ENCODE measurements at places on chromosomes 12 and 14.

DNA sequence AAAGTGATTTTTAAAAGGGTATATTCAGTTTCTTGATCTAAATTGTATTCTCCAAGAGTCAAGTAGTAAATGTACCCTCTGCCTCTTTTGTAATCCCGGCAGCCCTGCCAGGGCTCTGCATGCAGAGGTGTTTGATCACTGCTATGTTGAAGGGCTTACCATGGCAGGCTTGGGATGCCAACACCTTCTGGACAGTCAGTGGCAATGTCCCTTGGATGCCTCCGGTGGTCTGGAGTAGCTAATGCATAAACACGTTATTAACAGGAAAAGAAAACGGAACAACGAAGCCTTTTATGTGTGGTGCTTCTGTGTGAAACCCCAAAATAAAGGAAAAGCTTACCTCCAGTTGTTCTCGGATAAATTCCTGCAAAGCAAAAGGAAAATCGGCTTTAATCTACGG lies 19.9 kb downstream of the EIF2B2 start:
- DNase-seq, result no peak

DNA sequence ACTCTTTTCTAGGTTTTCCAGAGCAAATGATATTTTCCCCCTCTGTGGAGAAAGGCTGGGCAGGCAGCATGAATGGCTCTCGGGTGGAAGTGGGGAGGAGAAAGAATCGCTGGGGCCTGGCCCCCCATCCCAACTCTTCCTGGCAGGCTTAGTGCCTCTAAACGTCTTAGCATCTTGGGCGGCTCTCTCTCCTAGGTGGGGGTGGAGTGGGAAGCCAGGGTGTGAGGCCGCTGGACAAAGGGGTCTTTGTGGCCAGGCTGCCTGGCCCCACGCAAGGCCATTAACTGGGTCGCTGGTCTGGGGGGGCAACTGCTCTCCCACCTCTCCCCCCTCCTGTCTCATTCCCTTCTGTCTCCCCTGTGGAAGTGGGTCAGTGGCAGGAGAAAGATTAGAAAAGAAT lies 4.7 kb downstream of the LRP1-AS start:
- no peak for DNase-seq

- DNase-seq, result no peak
Measured at GRCh38 chr14:57038689-57039088, 228.4 kb upstream of the OTX2 start.

GRCh38 chr12:10554228-10554755 lies 48.6 kb downstream of the EIF2S3B start:
- no peak for DNase-seq

- no peak for DNase-seq
Measured at GRCh38 chr12:57446292-57446960, 8.7 kb upstream of the INHBE start.

DNA sequence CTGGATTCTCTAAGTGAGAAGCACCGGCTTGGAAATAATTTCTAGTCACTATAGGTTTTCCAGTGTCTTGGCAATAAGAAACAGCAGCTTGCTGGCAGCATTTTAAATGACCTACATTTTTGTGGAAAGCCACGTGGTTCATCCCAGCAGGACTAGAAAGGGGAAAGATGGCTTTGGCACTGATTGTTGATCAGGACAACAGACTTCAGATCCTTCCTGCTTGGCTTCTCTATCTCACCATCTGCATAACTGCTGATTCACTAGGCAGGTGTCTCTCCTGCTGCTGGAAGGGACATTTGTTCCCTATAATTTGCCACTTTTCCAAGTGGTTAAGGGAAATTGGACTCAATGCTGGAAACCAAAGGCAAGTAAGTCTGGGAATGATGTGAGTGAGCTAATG lies 131.0 kb downstream of the TTC8 start:
- no peak for DNase-seq

DNA sequence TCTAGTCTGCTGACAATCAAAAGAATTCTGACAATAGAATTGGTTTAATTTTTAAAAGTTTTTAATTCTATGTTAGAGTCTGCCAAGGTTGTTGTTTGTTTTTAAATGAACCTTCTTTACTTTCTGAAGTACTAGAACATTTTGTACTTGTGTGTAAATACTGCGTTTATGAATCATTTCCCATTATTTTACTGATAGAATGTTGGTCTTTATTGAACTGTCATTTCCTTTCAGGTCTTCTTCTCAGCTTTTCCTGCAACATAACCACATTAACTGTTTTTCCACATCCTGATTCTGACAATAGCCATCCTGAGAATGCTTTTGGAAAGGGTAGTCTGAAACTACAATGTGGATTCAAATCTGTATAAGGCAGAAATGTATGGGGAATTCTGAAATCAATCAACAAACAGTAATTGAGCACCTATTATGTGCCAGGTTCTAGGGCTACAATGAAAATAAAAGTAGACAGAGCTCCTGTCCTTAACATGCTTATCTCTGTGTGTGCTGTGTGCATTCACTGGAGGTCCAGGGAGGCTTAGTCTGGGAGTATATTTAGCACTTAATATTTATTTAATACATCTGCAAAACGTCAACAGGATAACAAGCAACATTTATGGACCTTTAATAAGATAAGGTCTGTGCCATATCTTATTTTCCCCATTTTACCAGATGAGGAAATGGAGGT lies 73.1 kb upstream of the SLC38A2 start:
- no peak for DNase-seq

DNA sequence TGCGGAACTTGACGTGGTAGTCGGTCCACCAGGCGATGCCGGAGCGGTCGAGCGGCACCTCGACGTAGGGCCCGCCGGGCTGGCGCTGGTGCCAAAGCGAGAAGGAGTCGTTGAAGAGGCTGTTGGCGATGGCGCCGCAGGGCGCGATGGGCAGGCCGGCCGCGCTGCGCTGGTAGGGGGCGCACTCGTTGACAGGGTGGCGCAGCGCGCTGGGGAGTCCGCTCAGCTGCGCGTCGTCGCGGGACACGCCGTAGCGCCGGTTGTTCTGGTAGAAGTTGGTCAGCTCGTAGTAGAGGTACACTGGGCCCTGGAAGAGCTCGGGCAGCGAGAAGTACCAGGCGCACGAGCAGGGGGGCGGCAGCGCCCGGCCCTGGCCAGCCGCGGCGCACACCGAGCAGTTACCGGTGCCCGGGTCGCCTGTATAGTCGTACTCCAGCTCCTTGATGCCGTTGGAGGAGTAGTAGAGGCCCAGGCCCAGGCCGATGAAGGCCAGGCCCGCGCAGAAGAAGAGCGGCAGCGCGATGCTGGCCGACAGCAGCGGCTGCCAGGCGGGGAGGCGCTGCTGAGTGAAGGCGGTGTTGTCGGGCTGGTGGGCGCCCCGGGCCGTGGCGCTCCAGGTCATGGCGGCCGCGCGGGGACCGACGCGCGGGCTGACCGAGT lies 482 bp downstream of the TMEM30B start:
- peak; percentile 82 for DNase-seq

- no peak for DNase-seq
Measured at GRCh38 chr12:29691161-29691854, 92.4 kb downstream of the TMTC1 start.

DNA sequence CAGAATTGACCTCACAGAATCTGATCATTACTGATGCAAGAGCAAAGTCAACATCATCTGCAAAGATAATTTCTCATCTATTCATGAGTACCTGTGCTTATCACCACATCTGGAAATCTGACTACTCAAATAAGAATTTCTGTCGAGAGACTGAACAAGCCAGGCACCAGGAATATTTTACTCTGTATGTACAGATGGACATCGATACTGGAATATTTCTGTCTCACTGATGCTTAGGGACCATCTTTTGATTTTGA lies 105.2 kb downstream of the BICD1 start:
- peak; percentile 10 for DNase-seq

DNA sequence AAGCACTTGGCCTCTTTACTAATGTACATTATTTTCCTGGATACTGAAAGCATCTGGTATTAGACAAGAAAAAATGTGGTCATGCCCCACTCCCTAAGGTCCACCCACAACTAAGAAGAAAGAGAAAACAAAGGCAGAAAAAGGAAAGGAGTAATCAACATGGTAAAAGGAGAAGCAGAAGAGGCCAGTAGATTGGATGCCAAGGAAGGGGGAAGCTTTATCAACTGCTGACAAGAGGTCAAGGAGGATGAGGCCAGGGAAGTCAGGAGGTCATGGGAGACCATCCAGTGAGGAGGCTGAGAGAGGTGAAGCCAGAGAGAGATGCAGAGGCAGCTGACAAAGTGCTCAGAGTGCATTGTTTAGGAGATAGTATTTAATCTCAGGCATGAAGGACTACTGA lies 383.5 kb downstream of the ZFP36L1 start:
- DNase-seq, result no peak

- no peak for DNase-seq
Measured at GRCh38 chr12:128474916-128475315, 207.9 kb downstream of the TMEM132C start.

DNA sequence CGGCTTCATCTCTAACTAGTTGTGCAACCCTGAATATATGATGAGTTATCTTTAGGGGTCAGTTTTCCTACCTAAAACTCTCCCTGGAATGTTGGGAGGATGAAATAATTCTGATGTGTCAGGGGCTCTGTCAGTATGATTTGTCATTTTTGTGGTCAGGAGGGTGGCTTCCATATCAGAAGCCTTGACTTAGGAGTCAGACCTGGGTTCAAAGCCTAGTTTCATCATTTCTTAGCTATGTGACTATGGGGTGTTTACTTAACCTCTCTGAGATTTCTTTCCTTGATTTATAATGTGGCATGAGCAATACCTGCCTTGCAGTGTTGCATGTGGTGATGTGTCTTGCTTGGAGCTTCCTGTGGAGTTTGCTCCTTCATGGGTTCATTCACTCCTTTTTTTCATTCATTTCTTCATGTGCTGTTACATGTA lies 146.8 kb downstream of the CHST11 start:
- no peak for DNase-seq

GRCh38 chr12:58841058-58841798 lies 79.1 kb downstream of the LRIG3 start:
- no peak for DNase-seq

DNA sequence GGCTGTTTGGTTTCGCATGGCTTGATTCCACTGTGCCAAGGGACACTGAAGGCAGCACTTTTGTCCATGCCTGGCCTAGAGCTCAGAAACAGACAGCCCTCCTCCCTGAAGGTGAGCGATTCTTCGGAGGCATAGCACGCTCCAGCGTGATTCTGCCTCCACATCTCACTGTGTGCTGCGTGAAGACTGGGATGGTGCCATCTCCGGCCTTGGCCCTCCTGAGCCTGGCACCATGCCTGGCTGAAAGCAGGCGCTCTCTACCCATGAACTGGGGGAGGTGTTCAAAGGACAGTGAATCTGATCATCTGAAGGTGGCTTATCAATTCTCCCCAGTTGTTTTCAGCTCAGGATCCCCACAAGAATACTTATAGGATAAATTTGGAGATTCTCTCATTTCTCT lies 187.4 kb downstream of the TTC7B start:
- no peak for DNase-seq

GRCh38 chr14:20612403-20612802 lies 21.2 kb upstream of the RNASE12 start:
- DNase-seq, result no peak

GRCh38 chr14:43003845-43004244 lies 1397.2 kb downstream of the LRFN5 start:
- DNase-seq, result no peak

- DNase-seq, result no peak
Measured at GRCh38 chr14:74568380-74568649, 43.7 kb downstream of the LTBP2 start.

DNA sequence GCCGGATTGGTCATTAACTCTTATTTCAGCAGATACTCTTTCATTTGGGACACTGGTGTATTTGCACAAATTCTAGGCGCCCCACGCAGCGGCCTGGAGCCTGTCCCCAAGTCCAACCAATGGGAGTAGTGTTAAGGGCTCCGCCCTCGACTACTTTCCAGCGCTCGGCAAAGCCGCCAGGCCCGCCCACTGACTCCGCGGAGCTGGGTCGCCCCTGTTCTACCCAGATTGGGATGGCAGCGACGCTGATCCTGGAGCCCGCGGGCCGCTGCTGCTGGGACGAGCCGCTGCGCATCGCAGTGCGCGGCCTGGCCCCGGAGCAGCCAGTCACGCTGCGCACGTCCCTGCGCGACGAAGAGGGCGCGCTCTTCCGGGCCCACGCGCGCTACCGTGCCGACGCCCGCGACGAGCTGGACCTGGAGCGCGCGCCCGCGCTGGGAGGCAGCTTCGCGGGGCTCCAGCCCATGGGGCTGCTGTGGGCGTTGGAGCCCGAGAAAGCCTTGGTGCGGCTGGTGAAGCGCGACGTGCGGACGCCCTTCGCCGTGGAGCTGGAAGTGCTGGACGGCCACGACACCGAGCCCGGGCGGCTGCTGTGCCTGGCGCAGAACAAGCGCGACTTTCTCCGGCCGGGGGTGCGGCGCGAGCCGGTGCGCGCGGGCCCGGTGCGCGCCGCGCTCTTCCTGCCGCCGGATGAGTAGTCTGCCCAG lies at the start of gene ACOT6:
Gene ACOT6, plus strand, starts transcription at position 179 of the 707 bp plus-strand sequence. Its CDS starts 55 bp downstream, at position 234.
- peak; percentile 18 for DNase-seq

- DNase-seq, result no peak
Measured at GRCh38 chr14:69398818-69399210, 322 bp downstream of the SLC39A9 start.

DNA sequence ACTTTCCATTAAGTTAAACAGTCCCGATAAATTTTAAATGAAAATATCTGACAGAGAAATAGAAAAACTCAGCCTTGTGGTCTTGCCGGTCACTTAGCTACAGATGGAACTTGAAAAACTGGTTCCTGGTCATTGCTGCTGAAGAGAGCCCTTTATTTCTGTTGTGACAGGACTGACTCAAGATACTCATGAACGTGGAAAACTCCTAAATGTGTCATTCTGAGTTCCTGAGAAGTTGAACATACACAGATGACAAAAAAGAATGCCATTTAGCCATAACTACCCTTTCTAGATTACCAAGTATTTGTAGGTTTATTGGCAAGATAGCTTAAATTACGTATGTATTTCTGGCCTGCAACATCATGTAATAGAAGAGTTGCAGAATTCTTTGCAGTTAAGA lies 134.2 kb downstream of the HMGA2 start:
- no peak for DNase-seq

DNA sequence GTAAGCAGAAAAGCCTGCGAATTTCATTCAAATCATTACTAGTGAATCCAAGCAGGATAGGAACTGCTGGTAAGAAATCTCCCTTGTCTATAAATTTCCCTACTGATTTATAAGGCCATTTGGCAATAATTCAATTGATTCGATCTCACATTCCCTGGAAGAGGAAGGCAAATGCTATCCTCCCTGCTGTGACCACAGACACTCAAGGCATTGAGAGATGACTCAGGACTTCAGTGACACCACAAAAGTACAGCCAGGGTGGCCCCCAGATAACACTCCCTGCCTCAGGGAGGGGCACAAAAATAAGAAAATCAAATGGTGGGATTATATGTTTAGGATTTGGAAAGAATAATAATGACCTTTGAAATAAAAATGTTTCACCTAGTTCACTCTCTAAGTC lies 162.7 kb downstream of the GRIP1 start:
- DNase-seq, result no peak

GRCh38 chr14:75341620-75342019 lies 63.0 kb downstream of the FOS start:
- no peak for DNase-seq
